Stimulated activated CD8-positive, alpha-beta memory T cell treated with anti-CD3 and anti-CD28 coated beads, Interleukin-15, amount 100 ng/mL, for 48 hours (primary cell): ENCODE measurements at places on chromosomes 2 and 18.

DNA sequence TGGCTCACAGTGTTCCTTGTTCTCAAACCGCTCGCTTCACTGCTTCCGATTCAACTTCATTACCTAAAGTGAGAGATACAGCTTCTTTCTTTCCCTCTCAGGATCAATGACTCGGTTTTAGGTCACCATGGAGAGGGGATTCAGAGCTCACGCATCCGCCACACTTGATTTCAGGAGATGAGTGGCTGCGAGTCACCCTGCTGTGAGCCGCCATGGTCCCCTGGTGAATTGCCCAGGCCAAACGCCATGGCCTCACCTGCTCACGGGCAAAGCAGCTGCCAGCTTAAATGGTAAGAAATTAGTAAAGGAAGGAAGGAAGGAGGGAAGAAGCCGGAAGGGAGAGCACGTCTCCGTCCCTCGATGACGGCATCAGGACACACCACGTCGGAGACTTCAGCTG is 60.5 kb downstream of the ADNP2 start:
- no peak for DNase-seq

- DNase-seq, result no peak
Measured at GRCh38 chr2:218823196-218823855, 8.3 kb downstream of the PRKAG3 start.

- DNase-seq, result no peak
Measured at GRCh38 chr2:181411105-181411849, 45.9 kb upstream of the ITGA4 start.

- no peak for DNase-seq
Measured at GRCh38 chr2:30356071-30356470, 91.0 kb upstream of the LCLAT1 start.

DNA sequence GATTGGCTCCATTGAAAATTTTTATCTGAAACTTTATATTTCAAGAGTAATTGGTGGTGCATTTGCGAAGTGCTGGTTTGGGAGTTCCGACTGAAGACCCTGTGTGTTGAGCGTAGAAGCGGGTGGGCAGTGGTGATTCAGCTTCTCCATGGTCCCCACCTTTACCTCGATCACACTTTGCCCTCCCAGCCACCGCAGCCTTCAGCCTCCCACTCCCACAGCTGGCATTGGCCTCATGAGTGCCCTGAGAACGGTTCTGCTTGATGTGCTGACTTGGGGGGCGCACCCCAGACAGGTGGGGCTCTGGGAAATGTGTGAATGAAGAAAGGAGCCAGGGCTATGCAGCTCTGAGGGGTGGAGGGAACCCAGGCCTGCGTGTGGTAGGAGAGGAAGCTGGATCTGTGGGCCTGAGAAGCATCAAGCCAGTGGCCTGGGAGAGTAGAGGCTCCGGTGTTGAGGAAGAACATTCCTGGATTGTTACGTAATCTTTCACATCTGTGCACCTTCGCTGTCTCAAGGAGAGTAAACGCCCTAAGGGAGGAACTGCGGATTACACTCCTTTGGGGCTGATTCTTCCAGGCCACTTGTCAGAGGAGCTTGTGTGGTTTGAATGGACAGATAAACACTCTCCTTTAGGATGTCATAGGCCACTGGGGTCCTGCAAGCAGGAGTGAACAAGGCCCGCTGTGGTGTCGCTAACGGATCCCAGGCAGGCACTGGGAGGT is 83.8 kb downstream of the NPAS2 start:
- no peak for DNase-seq

- DNase-seq, result no peak
Measured at GRCh38 chr2:95149397-95149984, 10.2 kb downstream of the ZNF514 start.

DNA sequence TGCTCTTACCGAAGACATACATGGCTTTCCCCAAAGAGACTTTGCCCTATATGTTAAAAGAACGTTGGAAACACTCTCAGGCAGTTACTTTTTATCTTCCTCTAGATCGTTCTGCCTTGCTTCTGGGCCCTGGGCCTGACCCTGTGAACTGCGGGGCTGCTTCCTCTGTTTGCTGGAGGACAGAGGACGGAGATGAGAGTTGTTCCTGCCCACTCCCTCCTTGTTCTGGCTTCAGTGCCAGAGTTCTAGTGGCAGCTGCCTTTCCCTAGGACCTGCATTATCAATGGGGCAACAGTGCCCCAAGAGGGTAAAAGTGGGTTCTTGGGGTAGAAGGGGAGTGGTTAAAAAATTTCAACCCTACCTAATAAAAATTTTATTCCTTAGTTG is 6.5 kb upstream of the FN1 start:
- DNase-seq, result no peak

GRCh38 chr2:240133401-240133800 is 2.7 kb downstream of the COPS9 start:
- no peak for DNase-seq

- no peak for DNase-seq
Measured at GRCh38 chr2:99512181-99512591, 22.4 kb upstream of the REV1 start.

DNA sequence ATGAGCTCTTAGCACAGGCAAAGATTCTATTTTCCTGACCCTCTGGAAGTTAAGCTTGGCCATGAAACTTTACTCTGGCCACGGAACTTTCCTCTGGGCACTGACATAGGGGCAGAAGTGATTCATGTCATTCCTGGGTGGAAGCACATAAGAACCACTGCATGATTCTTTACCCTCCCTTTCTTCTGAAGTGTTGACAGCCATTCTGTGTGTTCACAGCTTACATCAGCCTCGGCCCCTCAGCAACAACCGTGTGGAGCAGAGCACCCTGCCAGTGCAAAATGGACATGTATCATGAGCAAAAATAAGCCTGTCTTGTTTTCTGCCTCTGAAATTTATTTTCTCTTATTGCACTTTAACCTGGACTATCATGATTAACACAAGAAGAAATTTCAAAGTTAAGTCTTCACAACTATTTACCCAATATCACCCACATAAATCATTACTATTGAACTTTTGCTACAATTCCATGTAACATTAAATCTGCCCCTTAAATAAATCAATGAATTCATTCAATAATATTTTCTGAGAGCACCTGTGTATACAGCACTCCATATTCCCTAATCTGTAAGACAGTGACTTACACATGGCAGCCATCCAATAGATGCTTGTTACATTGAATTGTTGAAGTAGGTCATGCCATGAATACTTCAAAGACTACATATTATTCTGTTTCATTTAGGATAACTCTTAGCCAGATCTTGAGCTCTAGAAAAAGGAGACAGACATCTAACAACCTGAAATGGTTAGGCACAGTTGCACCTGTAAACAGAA is 531.9 kb downstream of the IRS1 start:
- DNase-seq, result no peak

GRCh38 chr2:72824224-72824842 is 1.5 kb downstream of the EXOC6B start:
- no peak for DNase-seq

DNA sequence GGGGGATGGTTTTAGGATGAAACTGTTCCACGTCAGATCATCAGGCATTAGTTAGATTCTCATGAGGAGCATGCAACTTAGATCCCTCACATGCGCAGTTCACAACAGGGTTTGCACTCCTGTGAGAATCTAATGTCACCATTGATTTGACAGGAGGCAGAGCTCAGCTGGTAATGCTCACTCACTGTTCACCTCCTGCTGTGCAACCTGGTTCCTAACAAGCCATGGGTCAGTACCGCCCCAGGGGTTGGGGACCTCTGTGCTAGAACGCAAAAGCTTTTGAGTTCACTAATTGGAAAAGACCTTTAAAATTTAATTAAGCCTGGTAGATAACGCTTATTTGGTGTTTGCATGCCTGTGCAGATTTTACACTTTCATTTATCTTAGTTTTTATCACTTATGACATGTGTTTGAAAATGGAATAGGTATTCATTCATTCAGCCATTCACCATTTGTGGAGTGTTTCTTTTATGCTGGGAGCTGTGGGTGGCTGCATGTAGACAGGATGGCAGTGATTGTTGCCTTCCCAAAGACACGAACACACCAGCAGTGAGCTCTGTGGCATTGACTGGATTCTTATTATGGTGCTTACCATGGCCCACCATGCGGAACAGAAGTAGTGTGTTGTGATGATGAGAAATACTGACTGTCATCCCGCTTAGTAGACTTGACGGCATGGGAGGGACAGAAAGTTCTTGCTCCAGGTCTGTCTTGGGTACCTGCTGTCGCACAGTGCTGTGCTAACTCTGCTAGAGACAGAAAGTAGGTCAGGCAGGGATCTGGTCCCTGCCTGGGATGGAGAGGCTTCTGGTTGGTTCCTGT is 6.4 kb downstream of the RAB31 start:
- DNase-seq, result no peak

- no peak for DNase-seq
Measured at GRCh38 chr2:130264501-130264900, 66.3 kb upstream of the TUBA3E start.

DNA sequence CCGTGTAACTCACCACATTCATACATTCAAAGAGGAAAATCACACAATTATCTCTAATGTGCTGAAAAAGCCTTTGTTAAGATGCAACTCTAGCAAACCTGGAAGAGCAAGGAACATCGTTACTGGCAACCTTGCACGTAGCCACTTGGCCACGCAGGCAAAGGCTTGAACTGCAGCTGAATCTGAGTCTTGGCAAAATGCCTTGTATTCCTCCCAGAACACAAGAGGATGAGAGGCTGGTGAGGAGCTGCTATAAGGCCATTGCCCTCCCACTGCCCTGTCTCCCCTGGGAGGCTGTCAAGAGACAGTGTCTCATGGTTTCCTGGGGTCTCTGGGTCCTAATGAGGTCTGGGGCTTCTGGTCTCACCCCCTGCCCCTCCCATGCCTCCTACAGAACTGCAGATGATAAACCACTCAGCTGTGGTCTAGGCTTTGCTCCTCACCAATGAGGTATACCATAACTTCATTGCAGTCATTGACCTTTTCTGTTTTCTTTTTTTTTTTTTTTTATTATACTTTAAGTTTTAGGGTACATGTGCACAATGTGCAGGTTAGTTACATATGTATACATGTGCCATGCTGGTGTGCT is 141.4 kb downstream of the SPP2 start:
- no peak for DNase-seq
